ENCODE measurements at places on chromosomes 2 and 18.

DNA sequence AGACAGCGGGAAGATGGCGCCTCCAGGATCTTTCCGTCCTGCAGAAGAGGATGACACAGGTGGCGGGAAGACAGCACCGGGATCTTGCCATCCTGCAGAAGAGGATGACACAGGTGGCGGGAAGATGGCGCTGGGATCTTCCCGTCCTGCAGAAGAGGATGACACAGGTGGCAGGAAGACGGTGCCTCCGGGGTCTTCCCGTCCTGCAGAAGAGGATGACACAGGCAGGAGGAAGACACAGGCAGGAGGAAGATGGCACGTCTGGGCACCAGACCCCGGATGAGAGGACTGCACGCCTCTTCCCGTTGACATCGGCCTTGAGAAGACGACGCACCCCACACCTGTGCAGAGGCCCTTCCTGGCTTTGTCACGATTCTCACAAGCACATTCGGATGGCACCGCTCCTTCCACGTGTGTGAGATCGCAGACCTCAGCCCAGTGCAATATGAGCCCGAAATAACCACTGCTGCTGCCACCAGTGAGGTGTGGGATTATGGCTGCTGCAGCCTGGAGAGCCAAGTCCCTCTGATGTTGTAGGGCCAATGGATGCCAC, 79.4 kb upstream of the SNTG2 start:
- no peaks in the 10 kb centered on the region for H3K36me3 ChIP-seq
- H3K4me3 ChIP-seq: no peak overlapping the region
- H3K27ac ChIP-seq: peak overlapping the region; percentile 19
- no peak for DNase-seq
- H3K4me1 ChIP-seq: peaks cover 7% of the 10 kb centered on the region

- no peak overlapping the region for H3K27ac ChIP-seq
- H3K4me1 ChIP-seq: no peaks in the 10 kb centered on the region
- DNase-seq: no peak
- H3K4me3 ChIP-seq: no peak overlapping the region
Measured at GRCh38 chr2:167069855-167070254, 181.6 kb downstream of the XIRP2 start.

- no peaks in the 10 kb centered on the region for H3K4me1 ChIP-seq
- H3K36me3 ChIP-seq: no peaks in the 10 kb centered on the region
- no peak overlapping the region for H3K4me3 ChIP-seq
- DNase-seq: no peak
- no peak overlapping the region for H3K27ac ChIP-seq
Measured at GRCh38 chr2:229684942-229685562, 29.3 kb downstream of the DNER start.

DNA sequence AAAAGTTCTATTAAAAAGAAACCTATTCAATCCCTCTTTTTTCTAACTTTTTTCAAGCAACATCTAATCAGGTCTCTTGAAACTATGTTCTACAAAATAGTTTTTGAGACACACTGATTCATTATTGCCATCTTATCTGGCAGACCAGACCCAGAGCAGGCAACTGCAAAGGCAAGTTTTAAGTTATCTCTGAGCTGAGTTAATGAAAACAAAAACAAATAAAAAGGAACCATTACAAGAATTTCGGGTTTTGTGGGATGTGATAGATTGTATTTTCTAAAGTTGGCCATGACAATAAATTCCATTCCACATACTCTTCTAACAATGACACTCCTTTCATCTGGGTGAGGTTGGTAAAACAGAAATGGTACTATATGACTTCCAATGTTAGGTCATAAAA, 15.2 kb upstream of the TWSG1 start:
- no peak for DNase-seq
- H3K27me3 ChIP-seq: no peaks in the 10 kb centered on the region
- H3K4me3 ChIP-seq: no peak overlapping the region
- H3K4me1 ChIP-seq: no peaks in the 10 kb centered on the region
- H3K36me3 ChIP-seq: peaks cover 4% of the 10 kb centered on the region
- no peak overlapping the region for H3K27ac ChIP-seq

DNA sequence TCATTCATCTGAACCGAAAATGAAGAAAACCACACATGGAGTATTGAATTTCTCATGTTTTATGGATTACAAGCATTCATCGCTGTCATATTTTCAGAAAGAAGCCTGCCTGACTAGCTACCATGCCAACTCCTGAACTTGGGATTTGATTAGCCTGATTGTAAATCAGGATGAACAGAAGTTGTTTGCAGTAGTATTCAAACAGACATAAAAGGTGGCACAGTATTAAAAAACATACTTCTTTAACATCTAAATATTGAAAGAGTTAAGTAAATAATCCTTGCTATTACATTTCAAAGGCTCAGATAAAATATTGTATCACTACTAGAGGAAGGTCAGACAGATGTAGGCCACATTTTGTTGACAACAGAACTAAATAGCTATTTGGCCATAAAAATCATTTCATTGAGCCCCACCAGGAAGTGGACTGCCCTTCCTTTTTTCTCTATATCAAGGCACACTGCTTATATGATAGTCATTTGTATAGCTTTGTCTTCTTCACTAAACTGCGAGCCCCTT, 21.6 kb downstream of the SLC38A11 start:
- H3K4me1 ChIP-seq: no peaks in the 10 kb centered on the region
- peaks cover 14% of the 10 kb centered on the region for H3K36me3 ChIP-seq
- DNase-seq: no peak
- no peak overlapping the region for H3K27ac ChIP-seq
- H3K27me3 ChIP-seq: no peaks in the 10 kb centered on the region

DNA sequence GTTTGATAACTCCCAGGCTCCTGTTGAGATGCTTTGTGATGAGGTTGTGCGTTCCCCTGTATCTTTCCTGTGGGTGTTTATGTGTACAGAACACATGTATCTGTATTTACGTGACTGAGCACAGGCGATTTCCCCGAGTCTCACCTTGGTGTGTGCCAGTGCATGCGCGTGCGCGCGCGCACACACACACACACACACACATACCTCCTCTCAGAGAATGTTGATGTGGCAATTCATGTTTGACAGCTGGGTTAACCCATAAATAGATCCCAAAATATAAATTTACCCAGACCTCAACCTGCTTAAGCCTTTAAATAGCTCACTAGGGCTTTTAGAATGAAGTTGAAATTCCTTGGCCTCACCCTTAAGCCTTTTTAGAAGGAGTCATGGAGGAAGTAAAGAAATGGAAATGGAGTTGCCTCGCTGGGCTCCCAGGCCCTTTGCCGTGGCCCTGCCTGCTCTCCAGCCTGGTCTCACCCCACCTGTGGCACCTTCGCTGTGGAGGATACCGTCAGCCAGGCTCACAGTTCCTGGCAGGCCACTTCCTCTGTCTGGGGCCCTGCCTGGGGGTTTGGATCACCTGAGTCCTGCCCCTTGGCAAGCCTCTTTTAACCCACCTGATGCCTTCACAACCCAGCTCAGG, 20.3 kb downstream of the AGAP1 start:
- no peak for DNase-seq
- H3K27ac ChIP-seq: no peak overlapping the region
- H3K4me1 ChIP-seq: peaks cover 23% of the 10 kb centered on the region

DNA sequence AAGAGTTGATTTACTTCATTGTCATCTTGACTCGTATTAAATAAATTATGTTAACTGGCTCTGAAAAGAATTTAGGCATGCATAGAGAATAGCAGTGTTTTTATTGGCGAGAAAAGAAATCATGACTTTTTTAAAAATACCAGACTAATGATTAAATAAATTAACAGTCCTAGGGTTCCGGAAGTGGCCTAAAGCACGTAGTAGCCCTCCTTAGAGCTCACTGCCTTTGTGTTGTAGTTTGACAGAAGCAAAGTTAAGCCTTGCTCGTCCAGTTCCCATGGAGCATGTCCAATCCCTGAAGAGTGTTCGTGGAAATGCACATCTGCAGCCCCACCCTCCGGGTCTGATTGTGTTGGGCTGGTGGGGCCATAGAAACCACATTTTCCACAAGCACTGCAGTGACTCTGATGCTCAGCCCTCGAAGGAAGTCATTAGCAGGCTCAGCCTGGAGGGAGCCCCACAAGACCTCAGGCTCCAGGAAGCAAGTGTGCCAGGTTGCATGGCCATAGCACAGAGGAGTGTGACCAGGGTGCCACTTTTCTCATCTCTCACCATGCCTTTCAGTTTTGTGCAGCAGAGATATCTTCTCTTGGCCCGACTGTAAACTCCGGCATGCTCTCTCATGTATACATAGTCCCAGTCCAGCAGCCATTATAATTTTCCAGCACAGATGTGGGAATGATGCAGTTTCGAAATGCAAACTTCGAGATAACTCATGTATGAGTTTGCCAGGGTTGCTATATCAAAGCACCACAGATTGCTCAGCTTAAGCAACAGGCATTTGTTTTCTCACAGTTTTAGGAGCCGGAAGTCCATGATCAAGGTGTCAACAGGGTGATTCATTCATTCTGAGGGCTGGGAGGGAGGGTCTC, 188.6 kb upstream of the SH3BP4 start:
- DNase-seq: no peak
- no peaks in the 10 kb centered on the region for H3K27me3 ChIP-seq
- no peak overlapping the region for H3K27ac ChIP-seq
- peaks cover 7% of the 10 kb centered on the region for H3K36me3 ChIP-seq

DNA sequence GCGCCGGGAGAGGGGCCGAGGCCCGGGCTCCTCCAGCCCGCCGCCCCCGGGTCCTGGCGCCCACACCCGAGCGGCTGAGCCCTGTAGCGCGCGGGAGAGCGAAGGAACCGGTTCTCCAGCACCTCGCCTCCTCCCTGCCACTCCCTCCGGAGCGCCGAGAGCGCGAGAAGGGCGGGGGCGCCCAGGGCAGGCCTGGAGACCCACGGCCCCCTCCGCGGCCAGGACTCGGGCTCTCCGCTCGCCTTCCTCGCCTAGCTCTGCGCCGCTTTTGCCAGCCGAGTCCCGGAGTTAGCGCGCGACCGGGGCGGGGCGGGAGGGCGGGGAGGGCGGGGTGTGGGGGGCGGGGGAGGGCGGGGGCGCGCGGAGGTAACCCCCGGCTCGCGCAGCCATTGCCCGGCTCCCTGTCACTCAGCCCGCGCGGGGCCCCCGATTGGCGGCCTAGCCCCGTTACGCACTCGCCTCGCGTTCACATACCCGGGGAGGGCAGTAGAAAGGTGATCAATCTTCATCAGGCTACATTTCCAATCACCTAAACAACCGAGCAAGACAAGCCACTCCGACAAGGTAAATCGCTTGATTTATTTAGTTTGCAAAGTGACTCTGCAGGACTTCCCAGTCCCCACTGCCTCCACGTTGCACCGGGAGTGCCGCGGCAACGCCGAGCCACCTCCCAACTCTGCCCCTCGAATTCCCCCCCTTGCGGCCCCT, at the start of gene OTX1:
Gene OTX1, plus strand, starts transcription at position 497 of the 708 bp plus-strand sequence. CDS start 2,161 bp downstream, outside the sequence.
- H3K27me3 ChIP-seq: peaks cover 96% of the 10 kb centered on the region
- peak; percentile 34 for DNase-seq

GRCh38 chr18:58284699-58285448, 240.8 kb downstream of the NEDD4L start:
- H3K4me1 ChIP-seq: peaks cover 35% of the 10 kb centered on the region
- no peak overlapping the region for H3K4me3 ChIP-seq
- H3K27ac ChIP-seq: no peak overlapping the region
- no peak for DNase-seq
- H3K27me3 ChIP-seq: no peaks in the 10 kb centered on the region

GRCh38 chr2:224142397-224143312, 103.6 kb upstream of the SERPINE2 start:
- H3K27ac ChIP-seq: no peak overlapping the region
- no peak for DNase-seq
- H3K4me1 ChIP-seq: peaks cover 13% of the 10 kb centered on the region
- H3K27me3 ChIP-seq: no peaks in the 10 kb centered on the region
- no peak overlapping the region for H3K4me3 ChIP-seq
- no peaks in the 10 kb centered on the region for H3K36me3 ChIP-seq

- H3K4me3 ChIP-seq: no peak overlapping the region
- H3K4me1 ChIP-seq: peaks cover 23% of the 10 kb centered on the region
- DNase-seq: no peak
Measured at GRCh38 chr2:191341436-191341835, 96.2 kb downstream of the MYO1B start.

GRCh38 chr2:220893411-220893810, 678.7 kb downstream of the EPHA4 start:
- H3K27me3 ChIP-seq: no peaks in the 10 kb centered on the region
- H3K4me1 ChIP-seq: peaks cover 5% of the 10 kb centered on the region
- no peaks in the 10 kb centered on the region for H3K36me3 ChIP-seq
- no peak overlapping the region for H3K27ac ChIP-seq
- no peak for DNase-seq

DNA sequence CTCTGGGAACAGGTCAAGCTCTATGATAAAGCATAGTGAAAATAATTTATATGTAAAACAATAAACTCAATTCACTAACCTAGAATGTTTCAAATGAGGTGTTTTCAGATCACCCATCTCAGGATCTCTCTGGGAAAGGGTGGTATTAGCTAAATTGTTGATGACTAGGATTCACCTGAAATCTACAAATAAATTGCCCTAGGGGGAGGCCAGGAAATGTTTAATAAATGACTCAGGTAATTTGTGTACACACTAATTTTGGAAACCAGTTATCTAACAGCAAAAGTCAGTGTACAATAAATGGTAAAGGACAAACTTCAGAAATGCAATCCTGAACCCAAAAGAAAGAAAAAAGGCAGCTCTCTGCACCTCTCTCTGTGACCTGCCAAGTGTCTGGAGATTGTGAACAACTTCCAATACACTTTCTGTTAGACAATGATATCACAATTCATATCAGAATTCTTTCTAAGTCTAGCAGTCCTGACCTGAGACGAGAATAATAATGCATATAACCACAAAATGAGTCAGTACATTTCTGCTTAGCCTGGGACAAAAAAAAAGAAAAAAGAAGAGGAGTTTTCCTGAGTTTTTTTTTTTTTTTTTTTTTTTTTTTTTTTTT, 760.0 kb downstream of the EPHA4 start:
- no peaks in the 10 kb centered on the region for H3K36me3 ChIP-seq
- no peak overlapping the region for H3K4me3 ChIP-seq
- H3K27me3 ChIP-seq: no peaks in the 10 kb centered on the region

DNA sequence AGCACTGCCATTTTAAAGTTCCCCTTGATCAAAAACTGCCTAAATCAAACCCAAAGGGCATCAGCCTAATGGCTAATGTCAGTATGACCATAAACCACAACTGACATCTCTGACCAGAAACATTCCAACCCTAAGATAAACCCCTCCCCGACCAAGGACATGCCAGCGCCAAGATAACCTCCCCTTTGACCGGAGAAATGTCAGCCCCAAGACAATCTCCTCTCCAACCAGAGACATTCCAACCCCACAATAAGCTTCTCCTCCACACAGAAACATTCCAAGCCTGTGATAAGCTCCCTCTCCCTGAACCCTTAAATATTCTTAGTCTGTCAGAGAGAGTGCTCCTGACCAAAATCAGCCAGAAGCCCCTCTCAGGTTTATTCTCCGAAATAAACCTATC, 188.3 kb upstream of the MSH6 start:
- H3K27me3 ChIP-seq: no peaks in the 10 kb centered on the region
- H3K36me3 ChIP-seq: peaks cover 9% of the 10 kb centered on the region
- H3K4me1 ChIP-seq: peaks cover 14% of the 10 kb centered on the region
- no peak overlapping the region for H3K4me3 ChIP-seq
- peak overlapping the region; percentile 16 for H3K27ac ChIP-seq
